ENCODE measurements at places on chromosomes 5 and 9. TPM values are rescaled to one million over a fixed set of nuclear protein-coding genes. Genes with fewer than 3 reads are reported as not detected.

GRCh38 chr5:28468166-28468565 is 1429.8 kb upstream of the CDH9 start:
- DNase-seq, result no peak

- DNase-seq, result no peak
Measured at GRCh38 chr5:169081000-169081724, 219.8 kb downstream of the SLIT3 start.

- no peak for DNase-seq
Measured at GRCh38 chr5:5116956-5117355, 23.2 kb upstream of the ADAMTS16 start.

GRCh38 chr5:65790371-65791163 is 68.6 kb downstream of the NLN start:
- DNase-seq, result peak; percentile 31

- DNase-seq, result no peak
Measured at GRCh38 chr9:111020594-111020993, 17.7 kb downstream of the LPAR1 start.

DNA sequence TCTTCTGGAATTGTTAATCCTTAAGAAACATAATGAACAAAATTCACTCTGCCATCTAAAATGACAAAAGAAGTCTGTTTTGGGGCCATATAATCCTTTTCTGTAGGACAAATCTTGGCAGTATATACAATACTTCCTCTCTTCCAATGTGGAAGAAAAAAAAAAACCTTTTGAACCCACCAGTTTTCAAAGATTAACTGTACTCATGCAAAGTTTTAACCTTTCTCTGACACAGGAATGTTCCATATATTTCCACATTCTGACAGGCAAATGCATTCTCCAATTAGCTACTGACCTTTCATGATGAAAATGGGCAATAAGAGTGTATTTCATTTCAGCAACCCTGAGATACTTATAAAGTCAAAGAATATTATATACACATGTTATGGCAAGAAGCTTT is 65.4 kb downstream of the RNF130 start:
- DNase-seq, result no peak

- no peak for DNase-seq
Measured at GRCh38 chr5:154967421-154968024, 26.6 kb downstream of the MRPL22 start.

DNA sequence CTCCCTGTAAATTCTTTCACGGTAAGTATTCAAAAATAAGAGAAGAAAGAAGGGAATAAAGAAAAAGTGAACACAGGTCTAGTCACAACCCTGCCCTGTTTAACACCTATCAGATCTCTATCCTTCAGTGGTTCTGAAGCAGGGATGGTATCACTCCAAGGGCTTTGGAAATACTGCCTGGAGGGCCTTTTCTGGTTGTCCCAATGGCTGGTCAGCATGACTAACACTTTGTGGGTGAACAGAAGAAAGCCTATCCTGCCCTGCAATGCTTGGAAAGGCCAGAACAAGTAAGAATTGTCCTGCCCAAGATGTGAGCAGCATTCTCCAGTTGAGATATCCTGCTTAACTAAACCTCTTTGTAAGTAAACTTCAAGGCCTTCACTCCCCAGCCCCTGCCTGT is 124.9 kb downstream of the TMEM167A start:
- no peak for DNase-seq

- no peak for DNase-seq
Measured at GRCh38 chr5:10676224-10676623, 84.8 kb downstream of the DAP start.

DNA sequence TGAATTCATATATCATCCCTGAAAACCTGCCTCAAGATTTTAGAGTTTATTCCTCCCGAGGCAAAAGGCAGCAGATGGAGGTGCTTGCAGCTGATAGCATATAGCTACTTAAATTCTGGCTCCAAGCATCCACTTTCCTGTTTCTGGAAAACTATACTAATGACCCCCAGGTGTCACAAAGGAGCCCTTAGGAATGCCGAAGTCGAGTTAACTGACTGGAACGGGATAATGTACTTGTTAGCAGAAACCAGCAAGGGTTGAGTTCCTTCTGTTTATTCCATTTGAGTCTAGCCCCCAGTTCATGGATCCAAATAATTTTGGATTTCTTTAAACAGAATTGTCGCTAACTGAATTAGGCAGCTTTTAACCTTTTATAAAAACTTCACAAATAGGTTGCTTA is 44.5 kb downstream of the PTTG1 start:
- DNase-seq, result no peak

DNA sequence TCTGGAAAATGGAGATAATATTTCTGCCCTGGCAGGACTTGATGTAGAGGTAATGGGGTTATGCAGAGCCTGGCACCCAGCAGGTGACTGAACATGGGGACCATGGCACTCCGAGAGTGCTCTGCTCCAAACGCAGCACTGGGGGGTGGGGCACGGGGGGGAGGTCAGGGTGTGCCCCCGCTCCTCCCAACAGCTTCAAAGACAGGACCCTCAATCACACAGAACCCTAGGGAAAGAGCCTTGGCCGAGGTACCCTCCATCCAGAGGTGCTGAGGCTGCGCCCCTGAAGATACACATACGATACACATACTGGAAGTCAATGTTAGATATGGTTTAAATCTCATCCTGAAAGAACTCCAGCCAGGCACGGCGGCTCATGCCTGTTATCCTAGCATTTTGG is 26.6 kb upstream of the CEP72 start:
- no peak for DNase-seq

DNA sequence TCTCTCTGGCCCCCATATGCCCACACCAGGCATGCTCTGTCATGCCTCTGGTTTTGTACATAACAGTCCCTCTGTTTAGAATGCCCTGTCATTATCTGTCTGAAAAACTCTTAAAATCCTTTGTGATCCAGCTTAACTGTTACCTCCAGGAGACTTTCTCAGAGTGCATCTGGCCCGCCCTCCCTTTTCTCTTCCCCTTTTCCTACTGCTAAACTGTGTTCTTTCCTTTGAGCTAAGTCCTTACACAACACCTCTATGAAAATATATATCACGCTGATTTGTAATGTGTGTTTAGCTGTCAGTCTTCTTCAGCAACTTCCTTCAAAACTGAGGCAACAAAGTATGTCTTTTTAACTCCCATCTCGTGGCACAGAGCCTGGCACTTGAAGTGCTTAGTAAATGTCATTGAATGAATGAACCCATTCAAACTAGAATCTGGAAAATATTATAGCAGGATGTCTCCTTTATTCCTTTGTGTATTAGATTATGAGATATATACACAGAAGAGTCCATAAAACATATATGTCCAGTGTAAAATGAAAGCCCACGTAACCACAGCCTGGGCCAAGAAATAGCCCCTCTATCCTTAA is 166.2 kb upstream of the KLF9 start:
- no peak for DNase-seq

ADAMTS12 gene
- total RNA-seq, result not detected

CXCL14 gene
- not detected for total RNA-seq

RORB gene
- 0.08 TPM for total RNA-seq

SCGB3A1 gene
- not detected for total RNA-seq

OLFM1 gene
- total RNA-seq, result not detected

GAPVD1 gene
- total RNA-seq, result 52.1 TPM

Measured in activated CD8-positive, alpha-beta T cell treated with anti-CD3 and anti-CD28 coated beads, Interleukin-2, amount 10 ng/mL, durations not matched to agents 7 days and 5 days (primary cell).